Activated CD4-positive, alpha-beta T cell treated with anti-CD3 and anti-CD28 coated beads for 24 hours (primary cell): ENCODE measurements at places on chromosomes 7 and 10.

DNA sequence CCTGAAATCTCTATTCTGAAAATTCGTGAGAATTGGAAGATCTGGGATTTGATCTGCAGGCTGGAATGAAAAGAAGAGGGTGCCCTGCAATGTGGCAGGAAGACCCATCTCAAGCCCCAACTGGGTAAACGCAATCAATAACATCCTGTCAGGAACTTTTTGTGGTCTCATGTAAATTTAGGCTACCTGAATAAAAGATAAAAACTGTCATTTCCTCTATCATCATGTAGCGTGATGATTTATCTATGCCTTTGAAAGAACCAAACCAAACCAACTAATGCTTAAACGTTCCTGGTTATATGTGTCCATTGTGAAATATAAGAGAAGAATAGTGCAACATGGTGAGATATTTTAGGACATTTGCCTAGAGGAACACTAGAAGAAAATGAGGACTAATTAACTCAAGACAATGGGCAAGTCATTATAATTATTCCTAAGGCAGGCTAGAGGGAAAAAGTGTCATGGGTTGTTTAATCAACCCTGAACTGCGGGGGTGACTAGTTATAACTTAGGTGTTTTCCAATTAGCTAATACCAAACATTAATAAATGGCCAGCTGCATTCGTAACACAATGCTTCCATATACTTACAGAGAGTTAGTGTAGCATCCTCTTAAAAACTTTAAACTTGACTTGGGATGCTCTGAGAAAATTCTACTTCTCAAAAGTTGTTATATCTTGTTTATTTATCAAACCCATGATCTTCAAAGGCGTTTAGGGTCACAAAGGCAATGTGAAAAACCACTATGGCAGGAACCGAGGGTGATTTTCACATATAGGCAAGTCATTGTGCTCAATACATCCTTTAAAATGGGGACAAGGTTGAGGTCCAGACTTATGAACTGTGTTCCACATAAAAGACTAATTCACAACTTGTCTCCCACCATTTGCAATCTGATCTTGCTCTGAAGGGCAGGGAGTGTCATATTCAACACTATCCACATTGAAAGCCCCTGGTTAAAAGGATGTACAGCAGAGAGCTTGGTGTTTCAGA, 48.6 kb upstream of the ADO start:
- DNase-seq: no peak

- DNase-seq: no peak
Observed at GRCh38 chr7:55439627-55440026, 74.5 kb downstream of the LANCL2 start.

DNA sequence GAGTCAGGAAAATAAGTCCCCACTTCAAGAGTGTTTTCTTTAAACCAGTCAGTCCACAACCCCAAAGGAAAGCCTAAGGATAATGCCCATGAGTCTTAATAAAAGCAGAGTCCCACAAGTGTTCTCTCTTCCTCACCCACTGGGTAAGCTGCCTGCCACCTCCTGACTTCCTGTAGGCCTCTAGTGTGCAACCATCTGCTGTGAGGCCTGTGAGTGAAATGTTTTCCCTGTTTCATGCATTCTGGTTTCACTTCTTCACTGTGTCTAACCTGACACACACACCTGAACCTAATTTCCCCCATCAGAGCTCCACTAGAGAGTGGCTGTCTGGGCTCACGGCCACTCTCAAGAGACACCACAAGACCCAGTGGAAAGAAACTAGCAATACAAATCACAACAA, 38.9 kb upstream of the GDF10 start:
- DNase-seq: no peak

- DNase-seq: no peak
Observed at GRCh38 chr10:15096661-15097010, 519 bp upstream of the RPP38 start.

DNA sequence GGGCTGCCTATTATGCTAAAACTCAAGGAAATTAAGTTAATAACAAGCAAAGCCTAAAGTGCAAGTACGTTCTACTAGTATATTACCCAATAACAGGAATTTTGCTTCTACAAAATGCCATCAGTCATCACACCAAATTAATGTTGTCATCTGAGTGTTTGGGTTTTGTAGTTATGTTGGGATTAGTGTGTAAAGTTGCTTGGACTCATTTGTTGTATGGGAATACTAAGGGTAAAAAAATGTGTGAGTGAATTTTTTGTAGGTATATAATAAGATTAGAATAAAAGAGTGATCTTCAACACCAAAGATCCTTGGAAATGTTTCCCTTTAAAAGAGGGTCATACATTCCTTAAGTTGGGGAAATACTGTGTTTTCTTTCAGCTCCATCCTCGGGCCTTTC, 38.6 kb downstream of the NRP1 start:
- no peak for DNase-seq
